ENCODE measurements at places on chromosomes 2 and 18. TPM values are rescaled to one million over a fixed set of nuclear protein-coding genes. Genes with fewer than 3 reads are reported as not detected.

DNA sequence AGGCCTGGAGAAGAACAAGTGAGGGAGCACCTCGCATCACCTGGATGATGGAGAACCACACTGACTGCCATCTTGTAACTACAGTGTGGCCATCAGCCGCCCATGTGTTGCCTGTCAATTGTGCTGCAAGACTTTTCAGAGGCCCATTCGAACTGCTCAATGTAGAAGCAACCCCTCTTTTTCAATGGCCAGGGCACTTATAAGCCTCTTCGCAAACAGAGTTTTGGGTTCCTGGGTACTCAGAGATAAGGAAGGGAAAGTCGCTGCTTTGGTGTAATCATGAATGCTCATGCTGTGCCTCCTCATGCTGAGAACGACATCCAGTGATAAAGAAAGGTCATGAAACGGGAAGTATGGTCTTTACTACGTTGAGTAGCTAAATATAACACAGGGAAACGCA lies 143.9 kb upstream of the SLC39A10 start:
- H3K4me1 ChIP-seq, result no peaks in the 10 kb centered on the region
- no peaks in the 10 kb centered on the region for H3K27me3 ChIP-seq
- DNase-seq, result no peak
- H3K36me3 ChIP-seq, result no peaks in the 10 kb centered on the region

The LRP2 gene
- total RNA-seq, result not detected

The OSBPL6 gene
- total RNA-seq, result 14.4 TPM

The ERICH2 gene
- 2.1 TPM for total RNA-seq

The AFF3 gene
- 125 TPM for total RNA-seq

- DNase-seq, result no peak
- H3K27ac ChIP-seq, result no peak overlapping the region
- H3K27me3 ChIP-seq, result no peaks in the 10 kb centered on the region
- H3K4me1 ChIP-seq, result no peaks in the 10 kb centered on the region
- H3K4me3 ChIP-seq, result no peak overlapping the region
Measured at GRCh38 chr2:239857591-239857990, 167.6 kb downstream of the NDUFA10 start.

The SKOR2 gene
- total RNA-seq, result 6.7 TPM

DNA sequence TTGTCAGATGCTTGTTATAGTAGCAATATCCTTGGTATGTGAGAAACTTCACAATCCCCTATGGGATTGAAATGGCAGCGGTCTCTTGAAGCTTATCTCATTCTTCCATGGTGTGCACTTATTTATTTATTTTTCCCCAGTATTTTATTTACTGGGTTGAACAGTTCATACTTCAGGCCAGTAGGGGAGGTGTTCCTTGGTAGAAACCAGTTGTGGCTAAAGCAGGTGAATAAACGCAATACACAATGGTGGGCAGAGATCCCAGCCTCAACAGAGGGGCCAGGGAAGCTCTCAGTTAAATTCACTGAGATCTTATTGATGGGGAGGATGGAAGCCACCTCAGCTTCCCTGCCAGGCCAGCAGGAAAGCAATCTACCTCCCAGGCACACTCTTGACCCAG lies 93.7 kb upstream of the SRD5A2 start:
- H3K4me1 ChIP-seq, result no peaks in the 10 kb centered on the region
- peaks cover 11% of the 10 kb centered on the region for H3K36me3 ChIP-seq
- H3K27ac ChIP-seq, result no peak overlapping the region
- no peak overlapping the region for H3K4me3 ChIP-seq
- no peak for DNase-seq

The OXER1 gene
- total RNA-seq, result not detected

GRCh38 chr2:99104006-99104405 lies 37.5 kb upstream of the C2orf15 start:
- no peaks in the 10 kb centered on the region for H3K27me3 ChIP-seq
- H3K4me1 ChIP-seq, result no peaks in the 10 kb centered on the region
- no peak overlapping the region for H3K27ac ChIP-seq
- no peaks in the 10 kb centered on the region for H3K36me3 ChIP-seq

GRCh38 chr2:211228559-211228958 lies 672.2 kb downstream of the CPS1 start:
- no peak overlapping the region for H3K4me3 ChIP-seq
- no peak overlapping the region for H3K27ac ChIP-seq
- no peaks in the 10 kb centered on the region for H3K4me1 ChIP-seq
- H3K36me3 ChIP-seq, result no peaks in the 10 kb centered on the region
- H3K27me3 ChIP-seq, result peaks cover 1% of the 10 kb centered on the region
- DNase-seq, result no peak

The ABCG5 gene
- total RNA-seq, result not detected

GRCh38 chr18:36323421-36323820 lies 25.9 kb downstream of the FHOD3 start:
- H3K36me3 ChIP-seq, result peaks cover 11% of the 10 kb centered on the region
- H3K4me3 ChIP-seq, result no peak overlapping the region
- H3K27me3 ChIP-seq, result no peaks in the 10 kb centered on the region
- no peak for DNase-seq
- H3K27ac ChIP-seq, result no peak overlapping the region
- H3K4me1 ChIP-seq, result no peaks in the 10 kb centered on the region

- H3K4me1 ChIP-seq, result no peaks in the 10 kb centered on the region
- H3K27ac ChIP-seq, result no peak overlapping the region
- H3K4me3 ChIP-seq, result no peak overlapping the region
- H3K27me3 ChIP-seq, result peaks cover 4% of the 10 kb centered on the region
Measured at GRCh38 chr18:46068763-46069162, 3.3 kb downstream of the PSTPIP2 start.

GRCh38 chr2:223185638-223186037 lies 133.6 kb downstream of the KCNE4 start:
- DNase-seq, result no peak
- H3K27me3 ChIP-seq, result peaks cover 3% of the 10 kb centered on the region
- no peak overlapping the region for H3K27ac ChIP-seq
- no peaks in the 10 kb centered on the region for H3K36me3 ChIP-seq
- no peaks in the 10 kb centered on the region for H3K4me1 ChIP-seq

The CD8A gene
- 0.59 TPM for total RNA-seq

The PID1 gene
- 5.3 TPM for total RNA-seq

GRCh38 chr18:79986726-79987125 lies 1.6 kb downstream of the TXNL4A start:
- peaks cover 3% of the 10 kb centered on the region for H3K27me3 ChIP-seq
- DNase-seq, result no peak
- peaks cover 5% of the 10 kb centered on the region for H3K36me3 ChIP-seq
- H3K4me3 ChIP-seq, result peak overlapping the region; percentile 95
- peak overlapping the region; percentile 53 for H3K27ac ChIP-seq
- peaks cover 16% of the 10 kb centered on the region for H3K4me1 ChIP-seq

- H3K4me1 ChIP-seq, result no peaks in the 10 kb centered on the region
- no peaks in the 10 kb centered on the region for H3K27me3 ChIP-seq
- H3K36me3 ChIP-seq, result no peaks in the 10 kb centered on the region
Measured at GRCh38 chr18:49321271-49321670, 139.2 kb downstream of the DYM start.

- no peaks in the 10 kb centered on the region for H3K36me3 ChIP-seq
- no peak overlapping the region for H3K27ac ChIP-seq
- peaks cover 2% of the 10 kb centered on the region for H3K27me3 ChIP-seq
- peaks cover 1% of the 10 kb centered on the region for H3K4me1 ChIP-seq
- H3K4me3 ChIP-seq, result no peak overlapping the region
Measured at GRCh38 chr2:53769318-53769945, 1.8 kb downstream of the CHAC2 start.

GRCh38 chr2:76867854-76868253 lies 654.3 kb downstream of the LRRTM4 start:
- no peaks in the 10 kb centered on the region for H3K36me3 ChIP-seq
- no peaks in the 10 kb centered on the region for H3K27me3 ChIP-seq
- H3K4me3 ChIP-seq, result no peak overlapping the region
- no peak for DNase-seq

- H3K27ac ChIP-seq, result no peak overlapping the region
- H3K36me3 ChIP-seq, result no peaks in the 10 kb centered on the region
- no peaks in the 10 kb centered on the region for H3K27me3 ChIP-seq
- no peak for DNase-seq
- H3K4me3 ChIP-seq, result no peak overlapping the region
- no peaks in the 10 kb centered on the region for H3K4me1 ChIP-seq
Measured at GRCh38 chr2:236369661-236370062, 105.5 kb upstream of the ASB18 start.

- H3K4me3 ChIP-seq, result no peak overlapping the region
- peaks cover 4% of the 10 kb centered on the region for H3K27me3 ChIP-seq
- no peak for DNase-seq
- H3K36me3 ChIP-seq, result no peaks in the 10 kb centered on the region
Measured at GRCh38 chr2:144235050-144235449, 284.9 kb downstream of the ZEB2 start.

- H3K27ac ChIP-seq, result peak overlapping the region; percentile 79
- peak overlapping the region; percentile 58 for H3K4me3 ChIP-seq
- peaks cover 13% of the 10 kb centered on the region for H3K27me3 ChIP-seq
- H3K4me1 ChIP-seq, result peaks cover 77% of the 10 kb centered on the region
Measured at GRCh38 chr2:239245107-239245506, 155.7 kb downstream of the HDAC4 start.

The PARD6G gene
- 25.2 TPM for total RNA-seq

DNA sequence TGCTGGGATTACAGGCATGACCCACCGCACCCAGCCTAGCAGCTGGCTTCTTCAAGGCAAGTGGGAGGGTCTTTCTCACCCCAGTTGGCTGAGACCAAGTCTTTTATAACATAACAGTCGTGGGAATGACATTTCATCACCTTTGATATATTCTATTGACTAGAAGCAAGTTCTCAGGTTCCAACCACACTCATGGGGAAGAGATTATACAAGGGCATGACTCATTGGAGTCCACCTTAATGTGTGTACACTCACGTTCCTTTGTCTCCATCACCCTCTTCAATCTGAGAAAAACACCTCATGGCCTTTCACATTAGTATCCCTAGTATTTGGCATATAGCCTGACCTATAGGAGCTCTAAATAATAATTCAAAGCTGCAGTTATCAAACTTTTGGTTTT lies 2.8 kb upstream of the BBS5 start:
- DNase-seq, result no peak
- H3K36me3 ChIP-seq, result no peaks in the 10 kb centered on the region
- H3K4me3 ChIP-seq, result no peak overlapping the region
- no peaks in the 10 kb centered on the region for H3K4me1 ChIP-seq
- peaks cover 2% of the 10 kb centered on the region for H3K27me3 ChIP-seq
- no peak overlapping the region for H3K27ac ChIP-seq

GRCh38 chr2:134911400-134911785 lies 7.2 kb upstream of the CCNT2 start:
- peaks cover 3% of the 10 kb centered on the region for H3K4me1 ChIP-seq
- peaks cover 12% of the 10 kb centered on the region for H3K36me3 ChIP-seq
- H3K27ac ChIP-seq, result no peak overlapping the region
- H3K4me3 ChIP-seq, result no peak overlapping the region
- peaks cover 2% of the 10 kb centered on the region for H3K27me3 ChIP-seq

The RNU2-63P gene
- 8.2 TPM for total RNA-seq

- H3K4me1 ChIP-seq, result peaks cover 2% of the 10 kb centered on the region
- no peaks in the 10 kb centered on the region for H3K36me3 ChIP-seq
- H3K27me3 ChIP-seq, result peaks cover 4% of the 10 kb centered on the region
- DNase-seq, result no peak
- no peak overlapping the region for H3K4me3 ChIP-seq
- H3K27ac ChIP-seq, result no peak overlapping the region
Measured at GRCh38 chr2:117832905-117833613, 18.6 kb downstream of the DDX18 start.

GRCh38 chr18:70419526-70419925 lies 130.7 kb downstream of the SOCS6 start:
- H3K27me3 ChIP-seq, result peaks cover 4% of the 10 kb centered on the region
- no peak overlapping the region for H3K27ac ChIP-seq
- DNase-seq, result no peak
- no peaks in the 10 kb centered on the region for H3K36me3 ChIP-seq
- peaks cover 34% of the 10 kb centered on the region for H3K4me1 ChIP-seq

GRCh38 chr2:70442301-70443077 lies 111.1 kb downstream of the TGFA start:
- H3K36me3 ChIP-seq, result no peaks in the 10 kb centered on the region
- no peak overlapping the region for H3K4me3 ChIP-seq
- peaks cover 2% of the 10 kb centered on the region for H3K4me1 ChIP-seq
- no peak overlapping the region for H3K27ac ChIP-seq

DNA sequence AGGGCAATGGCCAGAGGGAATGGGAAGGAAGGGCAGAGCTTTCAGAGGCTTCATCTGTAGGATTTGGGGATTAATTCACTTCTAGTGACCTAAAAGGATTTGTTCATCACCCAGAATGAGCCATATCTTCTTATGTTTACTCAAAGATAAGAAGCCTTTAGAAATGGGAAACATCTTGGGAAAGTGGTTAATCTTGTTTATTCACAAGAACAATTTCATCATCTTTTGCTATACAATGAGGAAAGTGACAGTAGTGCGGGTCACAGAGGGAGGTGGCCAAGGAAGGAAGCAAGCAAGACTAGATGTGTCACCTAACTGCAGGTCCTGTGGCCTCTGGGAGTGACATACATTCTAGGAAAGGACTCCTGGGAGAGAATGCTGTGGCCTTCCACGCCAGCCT lies 140.4 kb upstream of the ALPP start:
- no peak for DNase-seq
- H3K36me3 ChIP-seq, result peaks cover 3% of the 10 kb centered on the region
- H3K27ac ChIP-seq, result no peak overlapping the region
- H3K4me1 ChIP-seq, result no peaks in the 10 kb centered on the region

GRCh38 chr2:25402477-25402876 lies 60.8 kb upstream of the DNMT3A start:
- H3K36me3 ChIP-seq, result no peaks in the 10 kb centered on the region
- H3K4me1 ChIP-seq, result peaks cover 34% of the 10 kb centered on the region

- no peak for DNase-seq
- H3K36me3 ChIP-seq, result no peaks in the 10 kb centered on the region
- H3K4me1 ChIP-seq, result peaks cover 3% of the 10 kb centered on the region
- H3K4me3 ChIP-seq, result no peak overlapping the region
- H3K27ac ChIP-seq, result no peak overlapping the region
Measured at GRCh38 chr18:44917216-44918141, 236.8 kb downstream of the SETBP1 start.

DNA sequence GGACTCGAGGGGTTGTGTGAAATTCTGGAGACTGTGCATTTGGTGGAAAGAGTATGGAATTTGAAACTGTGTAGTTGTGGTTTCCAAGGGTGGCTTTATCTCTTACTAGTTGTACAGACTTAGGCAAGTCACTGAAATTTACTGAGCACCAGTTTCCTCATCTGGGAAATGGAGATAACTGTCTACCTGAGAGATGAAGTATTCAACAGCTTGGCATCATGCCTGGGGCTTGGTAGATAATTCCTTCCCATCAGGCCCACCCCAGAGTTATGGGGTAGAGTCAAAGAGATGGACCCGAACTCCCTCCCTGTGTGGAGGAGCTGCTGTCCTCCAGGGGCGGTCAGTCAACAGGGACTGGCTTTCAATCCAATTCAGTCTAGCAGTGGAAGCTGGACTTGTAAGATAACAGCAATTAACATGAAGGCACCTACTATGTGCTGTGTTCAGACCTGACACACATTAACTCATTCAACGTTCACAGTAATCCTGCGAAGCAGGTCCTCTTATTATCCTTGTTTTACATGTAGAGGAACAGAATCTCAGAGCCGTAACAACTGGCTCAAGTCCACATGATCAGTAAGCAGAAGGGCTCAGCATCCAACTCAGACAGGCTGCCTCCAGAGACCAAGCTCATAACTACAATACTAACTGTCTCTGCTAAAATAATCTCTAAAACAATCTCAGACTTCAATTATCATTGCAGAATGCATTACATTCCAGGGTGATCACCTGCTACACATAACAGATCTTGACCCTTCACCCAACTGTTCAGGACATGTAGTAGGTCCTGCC lies 432.1 kb downstream of the LPIN1 start:
- peaks cover 7% of the 10 kb centered on the region for H3K27me3 ChIP-seq
- H3K4me3 ChIP-seq, result no peak overlapping the region
- H3K36me3 ChIP-seq, result no peaks in the 10 kb centered on the region
- peak overlapping the region; percentile 83 for H3K27ac ChIP-seq
- DNase-seq, result no peak

GRCh38 chr2:28080911-28081310 lies 190.4 kb downstream of the BABAM2 start:
- H3K36me3 ChIP-seq, result no peaks in the 10 kb centered on the region
- DNase-seq, result peak; percentile 23
- no peak overlapping the region for H3K4me3 ChIP-seq
- H3K27ac ChIP-seq, result no peak overlapping the region

The GAL3ST2 gene
- 0.42 TPM for total RNA-seq
